ENCODE measurements at places on chromosomes 3 and 15.

DNA sequence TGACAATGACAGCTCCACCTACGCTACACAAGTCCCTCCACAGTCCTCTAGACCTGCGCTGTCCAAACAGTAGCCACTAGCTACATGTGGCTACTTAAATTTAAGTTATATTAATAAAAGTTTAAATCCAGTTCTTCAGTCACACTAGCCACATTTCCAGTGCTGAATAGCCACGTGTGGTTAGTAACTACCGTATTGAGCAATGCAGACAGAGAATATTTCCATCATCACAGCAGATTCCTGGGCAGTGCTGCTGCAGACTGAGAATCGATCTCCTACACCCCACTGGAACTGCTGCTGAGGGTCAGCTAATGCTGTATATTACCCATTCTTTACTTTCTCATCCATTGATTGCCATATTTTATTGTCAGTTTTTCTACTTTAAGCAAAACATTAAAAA, 40.9 kb downstream of the HDC start:
- no peak for DNase-seq

DNA sequence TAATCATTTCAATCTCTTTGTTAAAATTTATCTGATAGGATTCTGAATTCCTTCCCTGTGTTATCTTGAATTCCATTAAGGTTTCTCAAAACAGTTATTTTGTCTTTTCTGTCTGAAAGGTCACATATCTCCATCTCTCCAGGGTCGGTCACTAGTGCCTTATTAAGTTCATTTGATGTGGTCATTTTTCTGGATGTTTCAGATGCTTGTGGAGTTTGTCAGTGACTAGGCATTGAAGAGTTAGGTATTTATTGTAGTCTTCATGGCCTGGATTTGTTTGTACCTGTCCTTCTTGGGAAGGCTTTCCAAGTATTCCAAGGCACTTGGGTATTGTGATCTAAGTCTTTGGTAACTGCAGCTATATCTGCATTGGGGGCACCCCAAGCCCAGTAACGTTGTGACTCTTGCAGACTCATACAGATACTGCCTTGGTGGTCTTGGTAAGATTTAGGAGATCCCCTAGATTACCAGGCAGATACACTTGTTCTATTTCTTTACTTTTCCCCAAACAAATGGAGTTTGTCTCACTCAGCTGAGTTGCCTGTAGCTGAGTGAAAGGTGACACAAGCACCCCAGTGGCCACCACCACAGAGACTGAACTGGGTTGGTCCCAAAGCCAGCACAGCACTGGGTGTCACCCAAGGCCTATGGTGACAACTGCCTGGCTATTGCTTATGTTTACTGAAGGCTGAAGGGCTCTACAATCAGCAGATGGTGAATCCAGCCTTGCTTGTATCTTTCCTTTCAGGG, 18.9 kb upstream of the SLC27A2 start:
- no peak for DNase-seq

DNA sequence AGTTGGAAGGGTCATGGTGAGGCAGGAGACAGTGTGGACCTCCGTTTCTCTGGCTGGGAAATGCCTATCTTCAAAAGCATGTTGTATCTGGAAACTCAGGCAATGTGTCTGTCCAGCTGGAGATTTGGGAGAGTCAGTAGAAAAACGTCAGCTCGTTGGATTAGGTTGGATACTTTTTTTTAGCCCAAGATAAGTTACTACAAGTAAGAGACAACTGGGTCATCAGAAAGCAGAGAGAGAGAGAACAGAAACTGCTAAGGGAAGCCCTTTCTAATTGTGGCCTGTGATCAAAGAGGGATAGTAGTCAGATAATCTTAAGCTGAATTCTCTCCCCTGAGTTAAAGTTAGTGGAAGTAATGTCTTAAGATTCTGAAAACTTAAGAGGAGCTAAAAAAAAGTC, 78.9 kb upstream of the ZNF280D start:
- no peak for DNase-seq

DNA sequence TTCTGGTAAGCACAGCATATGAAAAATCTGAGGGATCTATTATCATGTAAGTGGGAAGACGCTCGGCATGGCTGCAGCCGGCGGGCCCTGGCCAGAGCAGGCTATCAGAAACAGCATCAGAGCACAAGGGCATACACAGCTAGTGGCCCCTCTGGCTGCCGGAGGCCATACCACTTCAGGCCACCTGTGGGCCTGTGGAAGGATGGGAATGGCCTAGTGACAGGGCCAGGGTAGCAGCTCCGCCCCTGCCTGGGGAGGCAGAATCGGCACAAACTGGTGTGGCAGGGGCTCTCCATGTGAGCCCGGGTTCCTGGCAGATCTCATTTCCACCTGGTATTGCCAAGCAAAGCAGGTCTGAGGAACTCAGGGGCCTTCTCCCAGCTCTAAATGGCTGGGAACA, 46.4 kb downstream of the SH3BP5 start:
- peak; percentile 68 for DNase-seq

DNA sequence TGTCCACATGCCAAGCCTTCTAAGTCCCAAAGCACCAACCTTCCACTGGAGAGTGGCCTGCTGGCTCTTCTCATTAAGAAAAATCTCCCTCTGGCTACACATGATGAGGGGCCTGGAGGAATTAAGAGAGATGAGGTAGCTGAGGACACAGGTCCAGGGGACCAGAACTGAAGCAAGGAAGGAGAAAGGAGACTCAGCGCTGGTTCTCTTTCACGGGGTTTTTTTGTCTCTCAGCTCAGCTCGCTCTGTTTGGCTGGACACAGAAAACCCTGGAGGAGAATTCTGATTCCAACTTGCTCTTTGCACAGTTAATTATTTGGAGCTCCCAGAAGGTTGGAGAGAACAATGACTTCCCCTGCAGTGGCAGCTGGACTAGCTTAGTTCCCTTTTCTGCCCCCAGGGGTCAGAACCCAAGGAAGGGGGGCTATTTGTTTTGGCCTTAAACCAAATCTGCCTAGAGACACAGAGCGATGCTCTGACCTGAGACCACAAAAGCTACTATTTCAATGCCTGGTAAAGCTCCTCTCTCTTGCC, 507.6 kb downstream of the FHIT start:
- DNase-seq, result peak; percentile 64

GRCh38 chr3:139325551-139325950, 18.3 kb upstream of the MRPS22 start:
- no peak for DNase-seq

GRCh38 chr3:63043631-63044030, 168.4 kb upstream of the CADPS start:
- no peak for DNase-seq

Data from GM23338 (cell line).